Glutamatergic neuron (in vitro differentiated cells): ENCODE measurements at places on chromosomes 13 and 19. TPM values are rescaled to one million over a fixed set of nuclear protein-coding genes. Genes with fewer than 3 reads are reported as not detected.

- DNase-seq = peak; percentile 57
Measured at GRCh38 chr19:10454267-10454666, 33.9 kb downstream of the PDE4A start.

- no peak for DNase-seq
Measured at GRCh38 chr19:10852098-10852800, 4.0 kb downstream of the C19orf38 start.

- no peak for DNase-seq
Measured at GRCh38 chr19:53844849-53845246, 20.7 kb upstream of the NLRP12 start.

- DNase-seq = no peak
Measured at GRCh38 chr13:99435998-99436397, 65.3 kb upstream of the TM9SF2 start.

GRCh38 chr13:76703216-76703615 lies 183.0 kb downstream of the KCTD12 start:
- no peak for DNase-seq

Gene ZNF792
- total RNA-seq = 6.4 TPM
